ENCODE measurements at places on chromosomes 1 and 21.

DNA sequence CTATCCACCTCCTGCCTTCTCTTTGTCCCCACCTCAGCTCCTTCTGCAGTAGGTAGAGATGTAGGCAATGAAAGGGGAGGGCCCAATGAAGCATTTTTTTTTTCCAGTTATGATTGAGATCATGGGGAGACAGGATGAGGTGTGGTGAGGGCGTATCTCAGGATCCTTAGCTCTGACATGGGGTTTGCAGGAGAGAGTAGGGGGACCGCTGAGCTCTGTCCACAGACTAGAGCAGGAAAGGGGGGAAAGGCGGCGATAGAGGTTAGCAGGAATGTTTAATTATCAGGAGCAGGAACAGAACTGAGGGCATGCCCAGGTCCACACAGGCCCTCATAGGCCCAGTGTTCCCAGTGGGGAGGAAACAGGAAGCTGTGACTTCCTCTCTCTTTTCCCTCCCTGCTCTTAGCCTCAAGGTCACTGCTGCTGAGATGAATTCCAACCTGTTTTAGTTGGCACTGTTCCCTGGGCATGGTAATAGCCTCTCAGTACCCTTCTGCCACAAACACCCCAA is 901 bp upstream of the RXFP4 start:
- DNase-seq, result peak; percentile 17

- DNase-seq, result no peak
These were observed 77.7 kb downstream of the KIRREL1 start for GRCh38 chr1:158071138-158071537.

- no peak for DNase-seq
These were observed 37.9 kb upstream of the MPZL1 start for GRCh38 chr1:167683641-167684502.

- DNase-seq, result no peak
These were observed 81.9 kb upstream of the WLS start for GRCh38 chr1:68314151-68314780.

GRCh38 chr1:3061981-3062615 is 6.9 kb upstream of the PRDM16 start:
- DNase-seq, result no peak

DNA sequence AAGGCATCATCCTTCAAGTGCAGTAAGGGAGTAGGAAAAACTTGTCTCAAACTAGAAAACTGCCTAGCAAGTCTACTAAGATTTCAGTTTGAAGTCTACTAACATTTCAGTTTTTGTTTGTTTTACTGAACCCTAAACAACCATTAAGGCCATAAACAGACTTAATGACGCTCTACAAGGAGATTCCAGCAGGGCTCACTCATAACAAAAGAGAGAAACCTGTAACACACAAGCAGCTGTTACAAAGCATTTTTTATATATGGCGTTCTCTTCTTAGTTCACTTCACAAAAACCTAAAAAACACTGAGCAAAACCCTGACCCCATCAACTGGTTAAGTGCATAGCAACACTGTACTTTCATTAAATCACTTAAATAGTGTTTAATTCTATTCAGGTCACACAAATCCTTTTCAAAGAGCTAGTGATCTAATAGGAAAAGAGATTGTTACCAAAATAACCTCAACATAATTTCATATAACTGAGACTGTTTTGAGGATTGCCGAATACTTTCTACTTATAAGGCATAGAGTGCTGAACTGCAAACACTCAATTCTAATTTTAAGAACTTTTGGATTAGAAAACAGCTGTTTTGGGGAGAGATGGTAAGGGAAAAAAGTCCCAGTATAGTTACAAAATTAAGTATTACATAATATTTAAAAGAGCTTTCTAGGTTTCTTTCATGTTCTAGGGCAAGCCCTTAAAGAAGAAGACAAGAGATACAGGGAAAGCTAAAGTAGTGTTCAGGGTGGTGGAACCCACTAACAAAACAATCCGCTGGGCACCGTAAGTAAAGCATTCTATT is 1.4 kb downstream of the B3GALNT2 start:
- no peak for DNase-seq

DNA sequence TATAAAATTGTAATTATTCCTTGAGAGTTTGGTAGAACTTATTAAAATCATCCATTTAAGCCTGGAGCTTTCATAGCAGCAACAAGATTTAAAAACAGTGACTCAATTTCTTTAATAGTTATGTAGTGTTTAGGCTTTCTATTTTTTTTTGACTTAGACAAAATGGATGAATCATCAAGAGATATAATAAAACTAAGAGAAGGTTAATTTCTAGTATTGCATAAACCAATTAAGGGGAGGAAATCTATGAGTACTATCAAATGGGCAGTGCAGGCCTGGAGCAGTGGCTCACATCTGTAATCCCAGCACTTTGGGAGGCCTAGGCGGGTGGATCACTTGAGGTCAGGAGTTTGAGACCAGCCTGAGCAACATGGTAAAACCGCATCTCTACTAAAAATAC is 416.3 kb upstream of the USP24 start:
- DNase-seq, result no peak

GRCh38 chr1:59107516-59107915 is 189.4 kb upstream of the FGGY start:
- DNase-seq, result no peak

DNA sequence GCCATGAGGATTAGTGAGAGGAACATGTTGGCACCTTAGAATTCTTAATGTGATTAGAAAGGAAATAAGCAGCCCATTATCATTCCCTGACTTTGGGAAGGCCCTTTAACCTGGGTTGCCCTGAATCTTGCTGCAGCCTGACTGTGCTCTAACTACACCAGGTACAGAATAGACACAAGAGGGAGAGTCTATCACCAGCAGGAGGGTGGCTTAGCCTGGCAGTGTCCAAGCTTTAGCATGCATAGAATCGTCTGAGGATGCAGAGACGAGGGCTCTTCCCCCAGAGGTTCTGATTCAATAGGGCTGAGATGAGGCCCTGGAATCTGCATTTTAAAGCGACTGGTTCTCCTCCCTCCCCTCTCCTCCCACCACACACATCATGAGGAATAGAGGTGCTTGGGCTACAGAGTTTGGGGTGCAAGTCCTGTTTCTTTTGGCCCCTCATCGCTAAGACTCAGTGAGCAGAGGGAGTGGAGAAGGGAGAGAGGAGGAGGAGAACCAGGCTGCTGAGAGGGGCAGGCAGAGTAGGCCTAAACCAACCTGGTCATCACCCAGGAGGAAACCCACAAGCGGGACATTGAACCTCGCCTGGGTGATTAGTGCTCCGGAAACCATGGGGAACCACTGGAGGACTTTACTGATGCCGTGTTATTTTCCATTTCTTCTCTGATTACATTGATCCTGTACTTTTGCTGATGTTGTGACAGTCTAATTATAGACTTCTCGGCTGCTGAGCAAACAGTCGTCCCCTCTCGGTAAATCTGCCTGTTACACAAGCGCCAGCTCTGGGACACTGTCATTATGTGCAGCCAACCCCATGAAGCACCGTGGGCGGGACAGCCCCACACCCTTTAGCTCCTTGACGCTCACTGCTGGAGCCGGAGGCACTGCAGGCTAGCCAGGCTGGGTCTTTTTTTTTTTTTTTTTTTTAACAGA is 6.3 kb upstream of the TENT5C start:
- DNase-seq, result no peak

DNA sequence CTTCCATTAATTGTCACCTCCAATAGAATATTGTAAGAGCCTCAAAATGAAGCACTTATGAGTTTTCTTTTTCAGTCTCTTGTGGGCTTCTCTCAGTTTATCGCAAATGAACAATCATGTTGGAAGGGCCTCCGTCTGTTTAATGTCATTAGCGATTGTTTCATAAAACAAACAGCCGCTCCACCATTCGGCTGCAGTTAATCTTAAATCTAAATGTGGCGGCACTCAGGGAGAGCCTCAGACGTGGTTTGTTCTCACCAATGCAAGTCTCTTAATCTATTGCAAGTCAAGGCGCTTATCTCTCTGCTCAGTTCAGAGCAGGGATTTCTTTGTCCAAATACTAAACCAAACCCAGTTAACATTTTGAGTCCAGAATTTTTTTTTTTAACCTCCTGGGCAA is 34.9 kb upstream of the ESRRG start:
- DNase-seq, result no peak

GRCh38 chr1:188641566-188642211 is 1812.9 kb downstream of the PLA2G4A start:
- DNase-seq, result no peak

- no peak for DNase-seq
These were observed 392.0 kb upstream of the ADGRL4 start for GRCh38 chr1:79398501-79398900.

DNA sequence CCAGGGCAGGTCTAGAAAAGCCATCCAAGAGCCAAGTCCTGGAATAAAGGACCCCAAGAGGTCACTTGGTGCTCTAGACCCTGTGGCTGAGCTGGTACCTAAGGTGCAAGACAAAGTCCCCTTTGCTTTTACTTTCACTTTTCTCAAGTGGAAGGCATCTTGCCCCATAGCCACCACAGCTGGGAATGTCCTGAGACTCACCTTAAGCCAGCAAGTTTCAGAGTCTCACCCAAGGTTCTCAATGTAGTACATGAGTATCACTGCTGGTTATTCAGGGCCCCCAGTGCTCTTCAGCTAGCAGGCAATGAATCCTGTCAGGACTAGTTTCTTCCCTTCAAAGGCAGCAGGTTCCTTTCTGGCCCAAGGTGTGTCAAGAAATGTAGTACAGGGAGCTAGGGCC is 67.5 kb downstream of the UROD start:
- DNase-seq, result no peak

- no peak for DNase-seq
These were observed 3.1 kb downstream of the BSDC1 start for GRCh38 chr1:32390904-32391870.

- no peak for DNase-seq
These were observed 6.9 kb upstream of the SRP9 start for GRCh38 chr1:225770561-225771248.

- no peak for DNase-seq
These were observed 2.2 kb downstream of the PIGV start for GRCh38 chr1:26789931-26790330.

DNA sequence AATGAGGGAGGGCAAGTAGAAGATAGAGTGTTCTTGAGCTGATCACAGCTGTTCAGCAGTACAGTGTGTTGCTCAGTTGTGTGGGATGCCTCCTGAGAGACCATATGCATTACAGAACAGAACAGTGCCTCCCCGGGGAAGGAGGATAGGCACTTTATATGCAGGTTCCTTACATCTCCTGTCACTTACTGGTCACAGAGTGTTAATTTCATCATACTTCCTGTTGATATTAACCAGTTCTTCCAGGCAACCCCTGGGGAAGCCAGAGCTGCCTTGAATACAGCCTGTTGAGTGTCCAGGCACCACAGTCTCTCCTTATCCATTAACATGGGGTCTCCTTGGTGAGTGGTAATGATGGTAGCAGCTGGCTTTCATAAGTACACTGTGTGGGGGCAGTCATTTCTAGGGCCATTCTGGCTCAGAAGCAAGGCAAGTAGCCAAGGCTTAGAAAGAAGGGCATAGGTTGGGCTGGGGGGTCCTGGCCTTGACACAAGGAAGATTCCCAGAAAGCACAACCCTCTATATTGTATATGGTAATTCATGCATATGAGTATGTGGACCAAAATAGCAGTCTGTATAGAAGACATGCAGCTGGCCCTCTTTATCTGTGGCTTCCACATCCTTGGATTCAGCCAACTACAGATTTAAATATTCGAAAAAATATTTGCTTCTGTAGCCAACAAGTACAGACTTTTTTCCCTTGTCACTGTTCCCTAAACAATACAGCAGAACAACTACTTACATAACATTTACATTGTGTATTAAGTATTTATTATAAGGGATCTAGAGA is 142.4 kb downstream of the ZP4 start:
- no peak for DNase-seq

DNA sequence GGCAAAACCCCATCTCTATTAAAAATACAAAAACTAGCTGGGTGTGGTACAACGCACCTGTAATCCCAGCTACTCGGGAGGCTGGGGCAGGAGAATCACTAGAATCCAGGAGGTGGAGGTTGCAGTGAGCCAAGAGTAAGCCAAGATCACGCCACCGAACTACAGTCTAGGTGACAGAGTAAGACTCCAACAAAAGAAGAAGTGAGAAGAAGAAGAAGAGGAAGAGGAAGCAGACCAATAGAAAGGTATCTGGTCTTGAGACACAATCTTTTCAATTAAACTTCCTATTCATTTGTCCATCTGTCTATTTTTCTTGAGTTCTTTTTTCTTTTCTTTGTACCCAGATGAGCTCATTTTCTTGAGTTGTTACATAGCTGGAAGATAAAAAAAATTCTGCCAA is 55.7 kb upstream of the ACADM start:
- no peak for DNase-seq

DNA sequence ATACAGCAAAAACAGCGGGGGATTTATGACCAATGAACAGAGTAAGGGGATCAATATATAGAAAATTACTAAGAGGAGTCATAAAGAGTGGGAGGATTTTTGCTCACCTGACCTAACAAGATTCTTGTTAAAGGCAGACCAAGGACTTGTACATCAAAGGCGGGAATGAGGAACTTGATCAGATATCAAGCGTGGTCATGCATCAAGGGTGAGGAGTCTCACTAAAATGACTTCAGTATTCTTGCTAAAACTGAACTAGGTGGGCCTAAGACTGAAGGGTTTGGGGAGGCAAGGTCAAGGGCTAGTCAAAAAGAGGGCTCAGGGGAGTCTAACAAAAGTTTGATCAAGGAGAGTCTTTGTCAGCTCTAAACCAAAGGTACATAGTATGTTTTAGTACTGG is 2.1 kb downstream of the MOV10 start:
- no peak for DNase-seq

DNA sequence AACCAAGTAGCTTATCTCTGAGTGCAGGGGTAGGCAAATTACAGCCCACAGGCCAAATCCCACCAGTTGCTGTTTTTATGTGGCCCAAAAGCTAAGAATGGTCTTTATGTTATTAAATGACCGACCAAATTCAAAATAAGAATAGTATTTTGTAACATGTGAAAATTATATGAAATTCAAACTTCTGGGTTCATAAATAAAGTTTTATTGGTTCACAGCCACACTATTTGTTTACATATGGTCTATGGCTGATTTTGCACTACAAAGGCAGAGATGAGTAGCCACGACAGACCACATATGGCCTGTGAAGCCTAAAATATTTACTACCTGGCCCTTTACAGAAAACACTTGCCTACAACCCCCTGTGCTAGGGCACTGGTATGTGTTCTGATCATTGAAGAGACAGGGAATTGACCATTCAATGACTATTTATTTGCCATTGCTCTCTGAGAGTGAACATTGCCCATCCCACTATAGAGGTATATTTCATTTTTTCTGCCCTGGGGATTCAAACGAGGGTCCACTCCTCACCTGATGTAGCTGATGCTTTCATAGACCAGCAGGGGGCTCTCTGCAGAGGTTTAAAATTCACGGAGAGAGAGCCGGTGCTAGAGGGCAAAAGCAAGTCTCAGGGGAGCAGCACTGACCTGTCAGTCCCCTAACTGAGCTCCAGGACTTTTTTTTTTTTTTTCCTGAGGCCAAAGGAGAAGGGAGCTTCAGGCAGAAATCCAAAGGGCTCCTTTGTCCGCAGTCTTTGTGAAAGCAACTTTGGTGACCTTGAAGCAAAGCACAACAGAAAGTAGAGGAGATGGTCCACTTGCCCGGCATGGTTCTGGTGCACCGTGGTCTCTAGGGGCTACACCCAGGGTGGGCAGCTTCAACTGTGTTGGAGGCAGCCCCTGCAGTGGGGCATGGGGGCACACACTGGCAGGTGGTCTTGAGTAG is 7.3 kb upstream of the GNL2 start:
- DNase-seq, result peak; percentile 48
